ENCODE measurements at places on chromosomes 12 and 14.

- DNase-seq: no peak
These were observed 85.8 kb upstream of the DYRK2 start for GRCh38 chr12:67562513-67563287.

GRCh38 chr14:105881021-105881930, 354.9 kb downstream of the TMEM121 start:
- DNase-seq: no peak

- DNase-seq: no peak
These were observed 60.4 kb upstream of the FAR2 start for GRCh38 chr12:29088611-29089219.

DNA sequence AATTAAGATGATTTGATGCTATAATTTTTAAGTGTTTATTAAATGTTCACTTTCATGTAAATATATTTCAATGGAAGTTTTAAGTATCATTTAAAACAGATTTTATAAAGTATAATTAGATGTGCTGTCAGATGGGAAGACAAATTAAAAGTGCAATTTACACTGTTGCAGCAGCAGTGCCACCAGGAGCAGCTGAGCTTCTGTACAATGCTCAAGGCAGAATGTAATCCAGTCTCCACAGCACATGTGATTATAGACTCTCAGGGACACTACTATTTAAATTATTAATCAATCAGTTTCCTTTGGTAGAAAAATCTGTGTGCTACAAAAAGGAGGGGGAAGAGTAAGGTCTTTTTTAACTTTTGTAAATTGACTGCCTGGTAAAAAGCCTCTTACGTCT, 285.7 kb upstream of the USP15 start:
- DNase-seq: no peak

DNA sequence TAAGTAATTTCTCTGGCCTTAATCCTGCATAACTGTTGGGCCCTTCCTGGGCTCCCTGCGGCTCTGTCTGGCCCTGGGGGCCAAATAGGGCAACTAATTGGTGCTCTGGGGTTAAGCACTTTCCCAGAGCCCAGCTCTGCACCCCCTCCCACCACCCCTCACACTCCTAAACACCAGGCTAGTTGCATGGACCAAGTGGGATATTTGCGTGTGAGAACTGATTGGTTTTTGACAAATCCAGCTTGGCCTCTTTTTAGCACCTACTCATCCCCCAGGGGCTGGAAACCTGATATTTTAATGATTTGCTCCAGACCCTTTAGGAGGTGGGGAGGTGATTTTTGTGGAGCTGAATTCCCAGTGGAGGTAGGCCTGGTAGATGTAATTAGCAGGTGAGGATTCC, 91.9 kb downstream of the DICER1 start:
- DNase-seq: no peak

GRCh38 chr14:93110856-93111419, 4.8 kb downstream of the ITPK1 start:
- DNase-seq: no peak

DNA sequence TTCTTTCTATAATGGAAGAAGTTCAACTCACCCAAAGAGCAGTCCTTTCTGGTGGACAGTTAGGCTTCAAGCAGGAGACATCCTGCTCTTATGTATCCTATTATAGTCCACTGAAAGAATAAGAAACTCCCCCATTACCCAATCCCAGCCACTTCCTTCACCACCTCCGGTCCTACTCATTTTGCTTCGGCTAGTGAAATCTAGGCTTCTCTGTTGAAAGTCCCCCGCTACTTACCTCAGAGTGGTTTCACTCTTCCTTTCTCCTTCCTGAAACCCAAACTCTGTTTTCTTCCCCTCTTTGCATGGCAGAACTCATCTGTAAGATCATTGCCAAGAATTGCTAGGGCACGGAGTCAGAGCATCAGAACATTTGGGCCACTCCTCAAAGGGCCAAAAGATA, at the start of gene GPR84:
Gene GPR84 (minus strand): TSS at position 74 of the 400 bp plus-strand sequence. CDS start 635 bp downstream, outside the sequence.
- no peak for DNase-seq

GRCh38 chr14:49164074-49164473, 422.1 kb downstream of the RPS29 start:
- no peak for DNase-seq

GRCh38 chr12:82425241-82425640, 66.9 kb downstream of the METTL25 start:
- no peak for DNase-seq

DNA sequence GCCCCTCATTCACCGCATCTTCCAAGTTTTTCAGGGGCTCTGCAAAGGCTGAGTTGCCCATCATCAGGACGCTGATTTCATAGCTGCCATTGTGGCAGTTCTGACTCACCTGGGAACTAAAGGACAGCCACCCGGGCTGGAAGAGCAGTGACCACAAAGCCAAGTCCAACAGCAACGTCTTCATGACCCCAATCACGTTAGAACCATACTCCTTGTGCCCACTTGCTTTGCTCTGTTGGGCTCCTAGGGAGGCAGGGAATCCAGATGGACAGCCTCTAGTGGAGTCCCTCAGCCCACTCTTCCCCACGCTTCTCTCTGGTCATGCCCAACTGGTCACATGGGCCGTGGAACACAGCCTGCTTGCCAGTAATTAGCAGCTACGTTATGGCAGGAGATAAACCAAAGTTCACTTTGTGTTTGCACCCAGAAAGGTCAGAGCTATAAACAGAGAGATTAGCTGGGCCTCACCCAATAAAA, at the start of gene GUCY2C:
Gene GUCY2C (minus strand): TSS at position 335 of the 477 bp plus-strand sequence. CDS start 151 bp downstream, at position 184.
- DNase-seq: no peak

GRCh38 chr14:76012354-76012753, 26.8 kb downstream of the IFT43 start:
- no peak for DNase-seq

Measured in stimulated activated naive CD8-positive, alpha-beta T cell treated with anti-CD3 and anti-CD28 coated beads, Interleukin-15, Interleukin-2, amounts not matched to agents 100 U/mL and 50 U/mL, for 24 hours (primary cell).